ENCODE measurements at places on chromosomes 2 and 18. TPM values are rescaled to one million over a fixed set of nuclear protein-coding genes. Genes with fewer than 3 reads are reported as not detected.

GREB1 gene
- total RNA-seq, result 0.94 TPM

- no peak for DNase-seq
Measured at GRCh38 chr2:37856101-37856751, 68.9 kb upstream of the RMDN2 start.

DNA sequence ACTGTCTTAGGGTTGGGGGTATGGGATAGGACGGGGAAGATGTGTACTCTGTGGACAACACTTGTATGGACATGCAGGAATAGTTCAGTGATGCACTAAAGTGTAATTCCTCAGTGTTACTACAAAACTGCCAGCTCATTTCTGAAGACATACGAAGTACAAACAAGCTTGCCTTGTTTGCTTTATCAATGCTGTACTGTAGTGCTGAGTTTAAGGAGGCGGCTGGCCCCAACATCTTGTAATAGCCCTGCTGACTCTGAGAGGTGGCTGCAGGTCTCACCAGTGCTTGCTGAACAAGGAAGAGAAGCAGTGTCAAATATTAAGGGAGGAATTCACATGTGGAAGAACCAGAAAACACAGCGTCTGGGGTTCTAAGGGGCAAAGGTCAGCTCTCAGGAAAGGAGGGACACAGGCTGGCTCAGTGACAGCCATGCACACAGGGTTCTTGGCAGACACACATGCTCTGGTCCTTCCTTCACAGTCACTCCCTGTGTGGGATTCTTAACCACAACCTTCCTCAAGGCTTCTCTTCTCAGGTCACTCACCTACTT is 39.8 kb upstream of the EVA1A start:
- DNase-seq, result no peak

DNA sequence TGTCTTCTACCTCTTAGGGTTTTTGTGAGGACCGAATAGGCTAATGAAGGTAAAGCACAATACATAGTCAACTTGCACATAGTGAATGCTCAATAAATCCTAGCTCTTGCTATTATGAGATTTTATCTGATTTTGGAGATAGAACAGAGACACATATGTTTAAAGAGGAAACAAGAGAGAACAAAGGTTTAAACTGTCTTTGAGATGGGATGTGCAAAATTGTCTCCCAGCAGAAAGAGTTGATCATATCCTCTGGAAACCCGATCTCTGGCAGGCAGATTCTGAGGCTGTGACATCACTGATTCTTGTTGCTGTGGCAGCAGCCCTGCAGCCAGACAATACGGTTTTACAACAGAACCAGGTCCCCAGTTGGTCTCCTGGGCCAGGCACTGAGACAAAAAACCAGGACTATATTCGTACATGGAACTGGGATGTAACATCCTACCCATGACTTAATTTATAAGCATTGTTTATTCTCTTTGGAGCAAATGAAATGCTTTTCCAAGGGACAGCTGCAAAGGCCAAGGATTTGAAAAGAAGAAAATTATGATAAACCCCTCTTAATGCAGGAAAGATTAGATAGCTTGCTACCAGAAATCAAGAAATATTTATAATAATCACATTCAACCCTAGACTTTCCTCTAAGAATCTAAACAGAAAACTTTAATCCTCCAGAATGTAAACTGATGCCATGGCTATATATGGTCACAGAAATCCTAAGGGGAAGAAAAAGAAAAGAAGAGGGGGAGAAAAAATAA is 80.2 kb downstream of the SLC8A1 start:
- DNase-seq, result no peak

- no peak for DNase-seq
Measured at GRCh38 chr2:202034249-202035088, 814 bp downstream of the FZD7 start.

Data from esophagus squamous epithelium (tissue), 5 donors.